ENCODE measurements at places on chromosomes 2 and 18.

- no peak for DNase-seq
Measured at GRCh38 chr2:220469201-220469600, 841.8 kb downstream of the SLC4A3 start.

DNA sequence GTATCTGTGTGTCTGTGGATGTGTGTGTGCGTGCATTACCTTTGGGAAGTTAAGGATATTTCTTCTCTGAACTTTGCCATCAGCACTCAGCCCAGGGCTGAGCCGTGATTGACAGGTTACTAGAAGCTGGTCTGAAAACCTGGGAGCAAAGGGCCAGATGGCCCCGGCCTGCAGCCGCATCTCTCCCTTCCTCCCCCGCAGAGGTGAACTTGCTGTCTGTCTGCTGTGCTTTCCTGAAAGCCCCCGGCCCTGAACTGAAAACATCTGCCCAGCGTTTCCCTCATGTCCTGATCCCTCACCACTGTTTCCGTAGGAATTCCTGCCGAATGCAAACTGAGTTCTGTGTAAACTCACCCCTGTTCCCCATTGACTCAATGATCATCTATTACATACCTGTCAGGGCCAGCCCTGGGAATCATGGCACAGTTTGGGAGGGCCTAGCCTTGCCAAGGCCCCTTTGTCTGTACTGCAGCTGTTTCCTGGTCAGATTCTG lies 45.8 kb downstream of the MYCN start:
- DNase-seq: no peak

- no peak for DNase-seq
Measured at GRCh38 chr2:203790134-203790852, 77.3 kb upstream of the CTLA4 start.

GRCh38 chr2:215428060-215428910 lies 7.6 kb downstream of the FN1 start:
- DNase-seq: no peak
